ENCODE measurements at places on chromosomes 3 and 15.

DNA sequence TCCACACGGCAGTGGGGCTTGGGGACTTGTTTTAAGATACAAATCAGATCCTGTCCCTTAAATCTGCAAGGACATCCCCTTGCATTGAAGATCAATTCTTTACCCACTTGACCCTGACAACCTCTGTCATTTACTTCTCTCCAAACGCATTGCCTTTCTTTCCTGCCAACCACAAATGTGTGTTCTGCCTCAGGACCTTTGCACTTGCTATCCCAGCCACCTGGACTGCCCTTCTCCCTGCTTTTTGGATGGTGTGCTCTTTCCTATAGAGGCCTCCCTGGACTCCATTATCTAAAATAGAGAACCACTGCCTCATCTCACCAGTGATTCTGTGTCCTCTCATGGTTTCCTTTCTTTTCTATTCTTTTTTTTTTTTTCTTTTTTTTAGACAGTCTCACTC, 1.5 kb upstream of the RPL29 start:
- DNase-seq: no peak

GRCh38 chr15:67820992-67821783, 4.1 kb upstream of the SKOR1 start:
- DNase-seq: no peak

DNA sequence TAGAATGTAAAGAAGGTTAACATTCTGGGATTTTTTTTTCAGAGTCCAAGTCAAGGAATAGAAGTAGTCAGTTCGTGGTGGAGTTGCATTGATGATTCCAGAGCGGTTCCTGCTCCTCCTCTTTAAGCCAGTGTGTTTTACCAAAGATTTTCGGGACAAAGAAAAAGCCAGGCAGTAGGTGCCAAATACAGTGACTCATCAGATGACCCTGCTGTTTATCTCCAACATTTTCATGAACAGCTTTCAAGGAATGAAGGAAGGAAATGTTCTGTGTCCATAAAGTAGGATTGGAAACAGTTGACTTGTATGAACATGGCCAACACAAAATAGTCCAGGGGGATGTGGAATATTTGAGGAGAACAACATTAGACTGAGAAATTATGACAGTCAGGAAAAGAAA, 142.4 kb upstream of the TMC3 start:
- no peak for DNase-seq

DNA sequence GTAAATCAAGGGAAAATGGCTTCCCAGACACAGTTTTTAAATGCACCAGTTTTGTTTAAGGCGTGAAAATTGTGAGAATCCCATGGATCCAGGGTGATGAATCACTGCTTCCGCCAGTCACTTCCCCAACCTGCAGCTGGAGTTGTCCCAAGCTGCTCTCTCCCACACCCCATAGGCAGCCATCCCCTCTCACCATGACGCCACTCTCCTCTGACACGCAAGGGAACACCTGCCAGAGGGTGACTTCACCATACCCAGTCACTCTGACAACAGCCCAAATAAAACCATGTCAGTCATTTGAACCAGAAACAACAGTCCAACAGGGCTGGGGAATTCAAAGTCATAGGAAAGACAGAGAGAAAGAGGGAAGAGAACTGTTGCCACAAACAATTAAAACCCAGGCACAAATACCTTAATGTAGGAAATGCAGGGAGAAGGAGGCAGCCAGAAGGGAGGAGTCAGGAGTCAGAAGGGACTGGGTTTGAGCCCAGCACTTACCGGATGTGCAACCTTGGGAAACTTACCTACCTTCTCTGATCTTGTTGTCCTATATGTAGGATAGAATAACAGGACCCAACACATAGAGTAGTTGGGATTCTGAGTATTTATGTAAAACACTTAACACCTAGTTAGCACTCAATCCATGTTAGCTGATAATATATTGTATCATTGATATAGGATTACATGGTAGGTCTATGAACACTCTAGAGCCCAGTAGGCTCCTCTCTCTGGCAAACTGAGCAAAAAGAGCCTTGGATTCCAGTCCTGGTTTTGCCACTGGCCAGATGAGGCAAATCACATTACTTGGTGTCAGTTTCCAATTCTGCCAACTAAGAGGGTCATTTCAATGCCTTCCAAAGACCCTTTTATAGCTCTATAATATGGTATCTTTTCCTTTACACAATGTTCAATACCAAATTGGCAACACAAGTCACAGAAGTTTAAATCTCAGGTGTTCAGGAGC, 326.3 kb upstream of the ICE2 start:
- no peak for DNase-seq

GRCh38 chr15:28944286-28944685, 58.5 kb downstream of the APBA2 start:
- DNase-seq: no peak

- no peak for DNase-seq
Measured at GRCh38 chr3:181752202-181752671, 40.5 kb downstream of the SOX2 start.

DNA sequence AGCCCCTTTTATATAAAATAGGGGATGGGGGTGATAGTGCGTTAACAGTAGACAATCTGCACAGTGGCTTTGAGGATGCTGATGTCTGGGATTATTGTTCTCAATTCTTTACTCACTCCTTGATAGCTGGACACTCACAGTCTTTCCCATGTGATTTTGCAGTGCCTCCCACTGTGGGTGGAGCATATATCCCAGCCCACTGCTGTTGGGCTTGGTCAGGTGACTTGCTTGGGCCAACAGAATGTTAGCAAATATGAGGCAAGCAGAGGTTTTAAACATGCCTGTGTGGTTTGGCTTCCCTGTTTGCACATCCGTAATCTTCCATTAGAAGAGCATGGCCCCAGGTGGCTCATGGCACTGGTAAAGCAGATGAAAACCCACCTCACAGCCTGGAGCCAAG, 46.5 kb downstream of the CPA3 start:
- DNase-seq: no peak
